Psoas muscle (tissue), 8 donors: ENCODE measurements at places on chromosomes 7 and 10. TPM values are rescaled to one million over a fixed set of nuclear protein-coding genes. Genes with fewer than 3 reads are reported as not detected.

LIPF gene
- not detected for total RNA-seq

UBN2 gene
- 24.3 TPM for total RNA-seq

SPDYE2B gene
- total RNA-seq: not detected

SFRP4 gene
- 2.0 TPM for total RNA-seq

MUC12 gene
- 0.13 TPM for total RNA-seq

PLCE1 gene
- total RNA-seq: 4.1 TPM

RSPH10B2 gene
- total RNA-seq: 0.20 TPM

HOXA3 gene
- total RNA-seq: 4.7 TPM

CLRN3 gene
- total RNA-seq: not detected

ZNF25 gene
- 22.1 TPM for total RNA-seq

ELMO1 gene
- total RNA-seq: 7.2 TPM
